ENCODE measurements at places on chromosomes 3 and 15. TPM values are rescaled to one million over a fixed set of nuclear protein-coding genes. Genes with fewer than 3 reads are reported as not detected.

Gene ZCWPW2
- polyA plus RNA-seq = 2.4 TPM

Gene MESP1
- 9.9 TPM for polyA plus RNA-seq

Gene SCAMP5
- 1.2 TPM for polyA plus RNA-seq

Gene GOLGA8T
- not detected for polyA plus RNA-seq

Gene REC114
- 2.3 TPM for polyA plus RNA-seq

Gene C3orf22
- not detected for polyA plus RNA-seq

- H3K27me3 ChIP-seq = no peaks in the 10 kb centered on the region
- H3K4me3 ChIP-seq = no peak overlapping the region
- no peak for DNase-seq
- H3K4me1 ChIP-seq = peaks cover 31% of the 10 kb centered on the region
- no peak overlapping the region for H3K27ac ChIP-seq
- H3K36me3 ChIP-seq = no peaks in the 10 kb centered on the region
These were observed 38.8 kb downstream of the LRRFIP2 start for GRCh38 chr3:37135561-37135960.

GRCh38 chr3:57464011-57464410 lies 80.1 kb downstream of the DNAH12 start:
- no peak for DNase-seq
- H3K27me3 ChIP-seq = no peaks in the 10 kb centered on the region
- H3K36me3 ChIP-seq = no peaks in the 10 kb centered on the region
- no peak overlapping the region for H3K27ac ChIP-seq
- no peaks in the 10 kb centered on the region for H3K4me1 ChIP-seq
- H3K4me3 ChIP-seq = no peak overlapping the region

- H3K4me3 ChIP-seq = no peak overlapping the region
- no peaks in the 10 kb centered on the region for H3K36me3 ChIP-seq
- no peaks in the 10 kb centered on the region for H3K27me3 ChIP-seq
- no peaks in the 10 kb centered on the region for H3K4me1 ChIP-seq
- no peak overlapping the region for H3K27ac ChIP-seq
These were observed 126.3 kb upstream of the TMEM108 start for GRCh38 chr3:132911741-132912415.

DNA sequence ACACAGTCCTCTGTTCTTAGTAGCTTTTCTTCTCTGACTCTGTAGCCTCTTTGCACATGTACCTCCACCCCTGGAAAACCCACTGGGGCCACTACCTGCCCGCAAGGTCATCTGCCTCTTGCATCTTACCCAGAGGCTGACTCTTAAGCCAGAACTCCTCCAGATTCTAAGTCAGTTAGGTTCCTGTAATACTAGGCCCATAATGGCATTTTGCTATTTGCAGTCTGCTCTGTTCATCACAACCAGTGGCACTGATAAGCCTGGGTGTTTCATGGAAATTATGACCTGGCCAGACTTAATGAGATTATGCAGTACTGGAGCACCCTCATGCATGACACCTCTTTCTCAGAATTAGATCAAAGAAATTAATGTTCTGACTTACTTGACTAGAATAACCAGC lies 31.7 kb upstream of the ATG7 start:
- no peaks in the 10 kb centered on the region for H3K27me3 ChIP-seq
- no peak for DNase-seq
- H3K4me3 ChIP-seq = no peak overlapping the region
- H3K4me1 ChIP-seq = no peaks in the 10 kb centered on the region

Data from cardiac muscle cell (in vitro differentiated cells and primary cell).